ENCODE measurements at places on chromosomes 2 and 18.

DNA sequence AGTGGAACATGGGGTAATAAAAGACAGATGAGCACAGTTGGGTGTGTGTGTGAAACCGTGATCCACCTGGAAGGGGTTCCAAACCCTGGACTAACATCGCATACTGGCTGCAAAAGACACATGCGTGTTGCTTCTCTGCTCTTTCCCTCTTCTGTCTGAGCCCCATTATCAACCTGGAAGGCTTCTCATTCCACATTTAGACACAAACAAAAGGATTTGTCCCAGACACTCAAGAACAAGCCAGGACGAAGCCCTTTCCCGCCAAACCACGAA is 7.0 kb upstream of the SP9 start:
- DNase-seq = no peak

GRCh38 chr18:60372132-60372531 is 443 bp downstream of the MC4R start:
- DNase-seq = no peak

DNA sequence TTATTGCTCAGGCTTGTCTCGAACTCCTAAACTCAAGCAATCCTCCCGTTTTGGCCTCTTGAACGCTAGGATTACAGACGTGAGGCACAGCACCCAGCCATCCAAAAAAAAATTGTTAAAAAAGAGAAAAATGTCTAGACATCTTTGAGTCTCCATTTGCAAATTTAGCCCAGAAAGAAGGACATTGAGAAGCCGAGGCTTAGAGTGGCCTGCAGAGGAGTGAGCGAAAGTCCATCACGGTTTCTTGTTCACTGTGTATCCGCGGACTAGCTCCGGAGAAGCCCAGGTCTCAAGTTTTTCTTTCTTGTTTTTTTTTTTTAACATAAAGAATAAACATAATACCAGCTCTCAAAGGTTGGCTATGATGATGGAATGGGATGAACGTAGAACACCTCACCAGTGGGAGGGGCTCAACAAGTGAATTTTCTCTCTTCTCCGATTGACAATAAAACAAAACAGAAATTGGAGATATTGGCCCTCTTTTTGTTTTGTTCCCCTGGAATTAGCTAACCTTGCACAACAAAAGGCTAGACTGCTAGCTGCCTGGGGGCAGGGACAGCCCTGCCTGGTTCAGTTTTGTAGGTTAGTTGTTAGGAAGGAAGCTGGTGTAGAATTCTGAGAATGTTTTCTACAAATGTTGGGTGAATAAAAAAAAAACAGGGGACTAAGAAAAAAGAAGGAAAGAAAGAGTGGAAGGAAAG is 163.4 kb downstream of the MYCN start:
- no peak for DNase-seq

GRCh38 chr2:127700527-127701192 is 637 bp upstream of the SFT2D3 start:
- no peak for DNase-seq

DNA sequence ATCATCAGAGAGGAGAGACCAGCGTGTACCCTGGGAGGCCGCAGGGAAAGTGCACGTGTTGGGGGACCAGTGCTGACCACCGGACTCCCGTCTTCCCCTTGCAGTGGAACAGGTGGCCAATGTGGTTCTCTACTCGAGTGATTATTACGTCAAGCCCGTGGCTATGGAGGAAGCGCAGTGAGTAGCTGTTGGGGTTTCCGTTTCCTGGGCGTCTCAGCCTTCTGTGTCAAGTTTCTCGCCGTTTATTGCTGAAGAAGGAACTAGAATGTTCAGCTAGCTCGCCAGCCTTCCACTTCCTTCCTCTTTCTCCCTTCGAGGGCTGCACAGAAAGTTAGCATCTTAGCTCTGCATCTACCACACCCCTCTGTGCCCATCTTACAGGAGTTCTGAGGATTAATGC is 22.8 kb upstream of the DGKD start:
- no peak for DNase-seq

GRCh38 chr18:10304853-10305252 is 149.6 kb upstream of the APCDD1 start:
- no peak for DNase-seq

- DNase-seq = no peak
Measured at GRCh38 chr18:42510540-42510939, 555.5 kb downstream of the PIK3C3 start.

DNA sequence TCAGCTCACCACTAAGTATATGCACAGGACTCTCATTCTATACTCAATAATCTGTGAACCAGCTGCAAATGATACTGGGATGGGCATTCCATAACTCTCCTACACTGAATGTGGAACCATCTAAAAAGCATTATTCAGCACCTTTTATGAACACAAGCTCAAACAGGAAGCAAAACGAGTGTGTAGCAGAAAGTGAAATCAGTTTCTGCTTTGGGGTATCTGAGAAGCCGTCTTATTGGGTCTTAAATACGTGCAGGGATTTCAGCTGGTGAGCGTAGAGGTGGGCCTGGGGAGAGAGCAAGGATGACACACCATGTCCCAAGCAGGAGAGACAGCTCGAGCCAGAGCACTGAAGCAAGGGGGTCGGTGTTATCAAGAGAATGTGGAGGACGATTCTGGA is 120.0 kb upstream of the TTN start:
- no peak for DNase-seq

- no peak for DNase-seq
Measured at GRCh38 chr2:95079199-95079683, 42.4 kb downstream of the MRPS5 start.

GRCh38 chr2:150327564-150328489 is 159.6 kb downstream of the RND3 start:
- DNase-seq = no peak

DNA sequence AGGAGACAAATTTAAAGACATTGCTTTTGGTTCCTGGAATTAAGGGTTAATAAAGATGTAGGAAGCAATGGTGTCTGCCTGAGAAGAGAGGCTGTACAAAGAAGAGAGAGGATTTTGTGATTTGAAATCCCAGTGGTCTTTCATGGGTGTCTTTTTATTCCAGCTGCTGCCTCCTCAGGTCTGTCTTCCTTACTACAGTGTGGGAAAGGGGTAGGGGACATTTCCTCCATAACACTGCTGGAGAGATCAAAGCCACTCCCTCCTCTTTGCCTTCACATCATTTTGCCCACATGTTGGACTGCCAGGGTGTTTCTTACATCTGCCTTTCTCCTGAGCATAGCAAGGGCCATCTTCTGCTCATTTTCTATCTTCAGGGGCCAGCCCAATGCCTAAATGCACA is 348.5 kb downstream of the EN1 start:
- no peak for DNase-seq

DNA sequence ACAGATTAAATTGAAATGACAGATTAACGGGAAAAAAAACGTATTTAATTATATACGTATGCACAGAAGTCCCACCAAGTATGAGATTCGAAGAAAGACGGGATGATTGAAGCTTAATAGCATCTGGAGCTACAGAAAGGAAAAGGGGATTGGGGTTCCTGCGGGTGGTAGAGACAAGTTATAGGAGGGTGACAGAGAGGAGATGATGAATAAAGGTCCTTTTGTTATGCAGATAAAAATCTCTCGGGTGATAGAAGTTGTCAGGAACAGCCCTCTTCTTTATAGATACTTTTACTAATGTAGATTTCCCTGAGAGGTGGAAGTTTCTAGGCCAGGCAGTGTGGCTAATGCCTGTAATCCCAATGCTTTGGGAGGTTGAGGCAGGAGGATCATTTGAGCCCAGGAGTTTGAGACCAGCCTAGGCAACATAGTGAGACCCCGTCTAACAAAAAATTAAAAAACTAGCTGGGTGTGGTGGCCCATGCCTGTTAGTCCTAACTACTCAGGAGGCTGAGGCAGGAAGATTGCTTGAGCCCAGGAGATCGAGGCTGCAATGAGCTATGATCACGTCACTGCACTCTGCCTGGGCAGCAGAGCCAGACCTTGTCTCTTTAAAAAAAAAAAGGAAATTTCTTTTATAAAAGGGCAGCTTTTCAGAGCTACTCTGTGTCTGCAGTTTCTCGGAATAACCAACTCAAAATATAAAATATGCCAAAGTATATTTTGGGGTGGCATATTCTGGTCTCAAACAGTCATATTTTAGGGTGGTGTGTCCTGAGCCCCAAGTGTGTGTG is 113.0 kb downstream of the STPG4 start:
- DNase-seq = no peak

- DNase-seq = no peak
Measured at GRCh38 chr2:227366769-227367426, 12.2 kb downstream of the TM4SF20 start.

- DNase-seq = no peak
Measured at GRCh38 chr2:144836635-144837350, 316.9 kb upstream of the ZEB2 start.

GRCh38 chr2:201358684-201359083 is 1.5 kb upstream of the FLACC1 start:
- no peak for DNase-seq

GRCh38 chr2:200637901-200638300 is 52.1 kb downstream of the AOX1 start:
- no peak for DNase-seq

DNA sequence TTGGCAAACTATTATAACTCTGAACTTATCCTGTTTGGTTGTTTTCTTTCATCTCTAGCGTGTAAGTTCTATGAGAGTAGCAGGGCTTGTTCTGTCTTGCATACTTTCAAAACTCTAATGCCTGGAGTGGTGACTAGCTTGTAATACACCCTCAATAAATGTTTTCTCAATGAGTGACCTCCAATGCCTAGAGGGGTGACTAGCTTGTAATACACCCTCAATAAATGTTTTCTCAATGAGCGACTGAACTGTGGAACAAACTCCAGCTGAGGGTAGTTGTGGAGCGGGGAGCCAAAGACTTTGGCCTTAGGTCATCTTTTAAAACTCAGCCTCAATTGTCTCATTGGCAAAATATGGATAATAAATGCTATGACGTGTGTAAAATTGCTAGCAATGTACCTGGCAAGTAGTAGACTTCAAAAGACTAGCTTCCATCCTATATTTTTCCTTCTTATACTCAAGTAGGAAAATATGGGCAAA is 1.8 kb downstream of the GPD2 start:
- DNase-seq = no peak

DNA sequence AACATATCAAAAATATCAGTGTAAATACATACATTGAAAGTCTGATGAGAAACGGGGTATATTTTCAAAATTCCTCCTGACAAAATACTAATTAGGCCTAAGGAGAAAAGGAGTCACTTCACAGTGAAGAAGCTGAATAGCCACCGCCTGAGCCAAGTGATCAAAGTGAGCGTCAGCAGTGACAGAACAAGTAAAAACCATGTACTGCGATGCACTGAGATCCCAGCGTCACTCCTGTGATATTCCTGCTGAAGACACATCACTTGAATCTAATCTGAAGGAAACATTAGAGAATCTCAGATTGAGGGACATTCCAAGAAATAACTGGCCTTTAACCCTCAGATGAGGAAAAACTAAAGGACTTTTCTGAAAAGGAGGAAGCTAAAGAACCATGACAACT is 285.3 kb downstream of the EN1 start:
- DNase-seq = no peak

DNA sequence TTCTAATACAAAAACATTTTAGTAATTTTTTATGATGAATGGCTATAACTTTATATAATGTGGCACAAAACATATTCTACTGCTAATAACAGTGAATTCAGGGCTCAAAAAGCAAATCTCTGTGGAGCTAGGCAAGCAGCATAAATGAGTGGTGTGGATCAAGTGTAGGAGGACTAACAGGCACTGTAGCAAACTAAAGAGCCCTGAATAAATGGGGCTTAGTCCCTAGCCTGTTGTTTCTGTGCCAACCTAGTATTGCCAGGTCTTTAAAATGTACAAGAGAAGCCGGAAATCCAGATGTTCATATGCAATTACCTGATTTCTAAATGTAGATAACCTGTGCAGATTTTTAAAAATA is 18.5 kb downstream of the REL start:
- DNase-seq = no peak

DNA sequence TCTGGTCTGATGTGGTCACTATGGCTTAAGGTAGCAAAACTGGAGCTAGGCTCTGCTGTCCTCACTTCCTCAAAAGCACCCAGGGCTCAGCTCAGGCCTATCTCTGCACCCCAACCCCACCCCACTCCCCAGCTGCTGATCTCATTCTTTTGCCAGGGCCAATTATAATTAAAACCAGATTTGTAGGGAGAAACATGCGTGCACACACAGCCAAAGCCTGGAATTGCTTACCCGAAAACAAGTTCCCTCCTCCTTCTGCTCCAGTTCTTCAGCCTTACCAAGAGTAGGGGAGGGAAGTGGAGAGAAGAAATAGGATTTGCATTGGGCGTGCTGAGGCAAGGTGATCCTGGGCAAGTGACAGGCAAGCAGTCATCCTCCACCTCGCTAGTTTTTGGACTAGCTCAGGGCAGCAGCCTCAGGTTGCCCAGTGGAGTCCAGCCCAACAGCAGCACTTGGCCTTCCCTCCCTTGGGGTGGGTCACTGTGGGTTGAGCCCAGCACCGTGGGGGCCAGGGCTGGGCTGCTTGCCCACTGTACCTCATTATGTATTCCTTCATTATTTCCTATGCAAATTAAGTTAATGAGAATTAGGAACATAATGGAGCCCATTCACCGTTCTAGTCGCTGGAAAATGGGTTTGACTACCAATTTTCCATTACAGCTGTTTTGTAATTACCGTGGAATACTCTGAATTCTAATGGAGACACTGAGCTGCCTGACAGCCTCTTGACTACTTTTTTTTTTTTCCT is 199.1 kb upstream of the CELF4 start:
- no peak for DNase-seq

DNA sequence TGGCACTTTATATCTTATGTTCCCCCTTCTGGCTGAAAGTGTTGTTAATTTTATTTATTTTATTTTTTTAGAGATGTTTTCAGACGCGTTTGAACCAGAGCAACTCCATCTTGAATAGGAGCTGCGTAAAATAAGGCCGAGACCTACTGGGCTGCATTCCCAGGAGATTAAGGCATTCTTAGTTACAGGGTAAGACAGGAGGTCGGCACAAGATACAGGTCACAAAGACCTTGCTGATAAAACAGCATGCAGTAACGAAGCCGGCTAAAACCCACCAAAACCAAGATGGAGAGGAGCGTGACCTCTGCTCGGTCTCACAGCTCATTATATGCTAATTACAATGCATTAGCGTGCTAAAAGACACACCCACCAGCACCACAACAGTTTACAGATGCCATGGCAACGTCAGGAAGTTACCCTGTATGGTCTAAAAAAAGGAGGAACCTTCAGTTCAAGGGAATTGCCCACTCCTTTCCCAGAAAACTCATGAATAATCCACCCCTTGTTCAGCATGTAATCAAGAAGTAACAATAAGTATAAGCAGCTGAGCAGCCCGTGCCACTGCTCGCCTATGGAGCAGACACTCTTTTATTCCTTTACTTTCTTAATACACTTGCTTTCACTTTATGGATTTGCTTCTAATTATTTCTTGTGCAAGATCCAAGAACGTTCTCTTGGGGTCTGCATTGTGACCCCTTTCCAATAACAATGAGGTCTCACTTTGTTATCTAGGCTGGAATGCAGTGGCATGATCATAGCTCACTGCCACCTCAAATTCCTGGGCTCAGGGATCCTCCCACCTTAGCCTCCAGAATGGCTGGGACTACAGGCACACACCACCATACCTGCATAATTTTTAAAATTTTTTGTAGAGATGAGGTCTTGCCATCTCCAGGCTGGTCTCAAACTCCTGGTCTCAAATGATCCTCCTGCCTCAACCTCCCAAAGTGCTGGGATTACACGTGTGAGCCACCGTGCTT is 55.9 kb downstream of the CACNB4 start:
- no peak for DNase-seq

GRCh38 chr18:79383388-79384056 is 12.2 kb upstream of the NFATC1 start:
- no peak for DNase-seq

All from SK-MEL-5 (cell line).